Left lung (tissue), 14 donors: ENCODE measurements at places on chromosomes 3 and 15. TPM values are rescaled to one million over a fixed set of nuclear protein-coding genes. Genes with fewer than 3 reads are reported as not detected.

ALPK3 gene
- 23.4 TPM for polyA plus RNA-seq

IL5RA gene
- polyA plus RNA-seq: 5.2 TPM

GRCh38 chr15:34855893-34856292, 60.5 kb upstream of the ACTC1 start:
- no peak for DNase-seq

DNA sequence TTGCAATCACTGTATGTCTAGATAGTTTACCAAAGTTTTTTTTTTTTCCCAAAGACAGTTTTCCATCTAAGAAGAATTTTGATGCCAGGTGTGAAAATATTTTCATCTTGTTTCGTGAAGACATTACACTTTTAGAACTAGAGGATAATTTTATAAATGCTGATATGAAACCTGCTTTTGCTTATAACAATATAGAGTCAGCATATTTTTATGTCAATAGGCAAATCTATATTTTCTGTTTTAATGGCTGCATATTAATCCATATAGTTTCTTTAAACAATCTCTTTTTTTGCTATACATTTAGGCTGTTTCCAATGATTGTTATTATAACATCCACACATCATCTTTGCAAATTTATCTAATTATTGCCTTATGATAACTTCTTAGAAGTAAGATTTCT, 12.6 kb upstream of the INSYN1 start:
- no peak for DNase-seq

IQCH gene
- polyA plus RNA-seq: 3.1 TPM

FSIP1 gene
- polyA plus RNA-seq: 0.85 TPM

GRCh38 chr15:59298225-59298853, 74.3 kb downstream of the MYO1E start:
- DNase-seq: no peak

DNA sequence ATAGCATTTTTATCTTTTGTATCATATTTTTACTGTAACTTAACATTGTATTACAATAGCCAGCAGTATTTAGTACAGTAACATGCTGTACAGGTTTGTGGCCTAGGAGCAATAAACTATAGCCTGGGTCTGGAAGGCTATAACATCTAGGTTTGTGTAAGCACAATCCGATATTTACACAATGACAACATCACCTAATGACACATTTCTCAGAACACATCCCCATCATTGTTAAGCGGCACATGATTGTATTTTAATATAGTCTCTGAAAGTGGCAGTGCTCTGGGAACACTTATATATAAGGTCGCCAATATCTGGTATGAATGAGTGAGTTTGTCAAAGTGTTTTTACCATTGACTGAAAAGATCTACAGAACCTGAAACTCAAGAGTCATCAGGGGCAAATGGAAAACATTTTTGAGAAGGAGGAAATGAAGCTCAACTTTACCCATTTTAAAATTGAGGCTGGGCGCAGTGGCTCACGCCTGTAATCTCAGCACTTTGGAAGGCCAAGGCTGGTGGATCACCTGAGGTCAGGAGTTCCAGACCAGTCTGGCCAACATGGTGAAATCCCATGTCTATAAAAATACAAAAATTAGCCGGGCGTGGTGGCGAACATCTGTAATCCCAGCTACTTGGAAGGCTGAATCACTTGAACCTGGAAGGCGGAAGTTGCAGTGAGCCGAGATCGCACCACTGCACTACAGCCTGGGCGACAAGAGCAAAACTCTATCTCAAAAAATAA, 38.8 kb upstream of the TNFSF10 start:
- no peak for DNase-seq

DNA sequence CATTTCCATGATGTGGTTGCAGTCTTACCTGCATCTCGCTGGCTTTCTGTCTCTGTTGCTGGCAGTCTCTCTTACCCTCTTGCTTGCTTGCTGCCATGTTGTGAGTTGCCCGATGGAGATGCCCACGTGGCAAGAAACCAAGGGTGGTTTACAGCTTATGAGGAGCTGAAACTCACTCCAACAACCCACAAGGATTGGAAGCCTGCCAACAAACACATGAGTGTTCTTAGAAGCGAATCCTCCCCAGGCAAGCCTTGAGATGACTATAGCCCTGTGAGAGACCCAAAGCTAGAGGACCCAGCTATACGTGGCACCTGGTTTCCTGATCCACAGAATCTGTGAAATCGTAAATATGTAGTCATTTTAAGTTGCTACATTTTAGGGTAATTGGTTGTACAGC, 490.9 kb upstream of the ADAMTS9 start:
- DNase-seq: no peak

DNA sequence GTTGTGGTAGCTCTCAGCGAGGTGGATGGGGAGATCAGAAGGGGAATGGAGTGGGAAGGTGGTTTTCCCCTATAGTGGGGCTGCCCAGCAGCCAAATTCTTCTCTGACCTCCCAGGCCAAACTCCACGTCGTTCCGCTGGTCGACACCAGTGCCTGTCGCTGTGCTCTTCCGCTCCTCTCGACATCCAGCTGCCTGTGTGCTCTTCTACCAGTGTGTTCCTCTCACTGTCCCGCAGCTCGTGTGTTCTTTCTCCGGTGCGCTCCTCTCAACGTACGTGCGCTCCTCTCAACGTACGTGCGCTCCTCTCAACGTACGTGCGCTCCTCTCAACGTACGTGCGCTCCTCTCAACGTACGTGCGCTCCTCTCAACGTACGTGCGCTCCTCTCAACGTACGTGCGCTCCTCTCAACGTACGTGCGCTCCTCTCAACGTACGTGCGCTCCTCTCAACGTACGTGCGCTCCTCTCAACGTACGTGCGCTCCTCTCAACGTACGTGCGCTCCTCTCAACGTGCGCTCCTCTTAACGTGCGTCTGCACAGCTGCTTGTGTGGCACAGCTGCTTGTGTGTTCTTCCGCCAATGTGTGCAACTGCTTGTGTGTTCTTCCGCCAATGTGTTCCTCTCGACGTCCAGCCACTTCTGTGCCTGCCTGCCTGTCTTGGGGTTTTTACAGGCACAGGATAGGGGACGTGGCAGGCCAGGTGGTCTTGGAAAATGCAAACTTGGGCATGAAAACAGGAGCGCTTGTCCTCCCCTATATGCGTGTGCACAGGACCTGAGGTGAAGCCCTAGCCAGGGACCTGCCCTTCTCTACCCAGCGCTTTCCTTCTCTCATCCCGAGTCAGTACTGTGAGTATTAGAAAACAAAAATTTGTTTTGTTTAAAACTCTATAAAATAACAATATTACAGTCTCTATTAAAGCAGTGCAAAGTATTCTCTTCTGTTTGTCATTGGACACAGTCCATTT, 991.1 kb downstream of the GBE1 start:
- peak; percentile 13 for DNase-seq

CRABP1 gene
- 0.34 TPM for polyA plus RNA-seq

SLC7A14 gene
- polyA plus RNA-seq: 0.49 TPM

GRCh38 chr3:164192974-164193373, 885.3 kb downstream of the SI start:
- no peak for DNase-seq

DNA sequence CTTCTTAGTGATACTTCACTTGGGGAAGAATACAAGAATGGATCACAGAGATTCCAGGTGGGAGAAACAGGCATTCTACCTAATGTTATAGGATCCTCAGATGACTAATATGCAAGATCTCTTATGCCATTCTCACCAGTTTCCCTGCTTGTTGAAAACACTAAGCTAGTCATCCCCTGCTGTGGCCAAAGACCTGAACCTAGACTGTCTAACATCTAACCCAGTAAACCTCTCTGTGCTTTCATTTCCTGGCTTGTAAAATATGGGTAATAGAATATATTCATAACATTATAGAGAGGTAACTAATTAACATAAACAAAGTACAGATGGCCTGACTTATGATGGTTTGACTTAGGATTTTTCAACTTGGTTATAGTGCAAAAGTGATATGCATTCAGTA, 776.3 kb downstream of the TUSC7 start:
- DNase-seq: no peak

ST8SIA2 gene
- 4.7 TPM for polyA plus RNA-seq

- no peak for DNase-seq
These were observed 34.7 kb upstream of the LACTB start for GRCh38 chr15:63086947-63087346.

- DNase-seq: no peak
These were observed 21.3 kb upstream of the P2RY13 start for GRCh38 chr3:151350656-151351055.

DNA sequence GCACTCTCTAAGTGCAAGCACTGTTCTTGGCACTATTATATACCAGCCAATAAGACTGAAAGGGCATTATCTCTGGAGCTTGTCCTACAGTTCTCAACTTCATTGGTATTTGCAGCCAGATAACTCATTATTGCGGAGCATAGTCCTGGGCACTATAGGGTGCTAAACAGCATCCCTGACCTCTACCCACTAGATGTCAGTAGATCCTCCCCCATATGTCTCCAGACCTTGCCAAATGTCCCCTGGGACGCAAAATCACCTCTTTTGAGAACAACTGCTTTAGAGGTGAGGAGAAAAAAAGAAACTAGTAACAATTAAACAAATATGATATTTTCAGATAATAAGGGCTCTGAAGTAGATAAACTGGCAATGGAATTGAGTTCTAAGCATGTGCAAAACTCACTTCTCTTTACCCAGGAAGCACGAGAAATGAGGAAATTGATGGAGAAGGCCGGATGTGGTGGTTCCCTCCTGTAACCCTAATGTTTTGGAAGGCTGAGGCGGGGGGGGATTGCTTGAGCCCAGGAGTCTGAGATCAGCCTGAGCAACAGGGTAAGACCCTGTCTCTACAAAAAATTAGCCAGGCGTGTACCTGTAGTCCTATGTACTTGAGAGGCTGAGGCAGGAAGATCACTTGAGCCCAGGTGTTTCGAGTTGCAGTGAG, 61.4 kb downstream of the FRMD4B start:
- no peak for DNase-seq

DNA sequence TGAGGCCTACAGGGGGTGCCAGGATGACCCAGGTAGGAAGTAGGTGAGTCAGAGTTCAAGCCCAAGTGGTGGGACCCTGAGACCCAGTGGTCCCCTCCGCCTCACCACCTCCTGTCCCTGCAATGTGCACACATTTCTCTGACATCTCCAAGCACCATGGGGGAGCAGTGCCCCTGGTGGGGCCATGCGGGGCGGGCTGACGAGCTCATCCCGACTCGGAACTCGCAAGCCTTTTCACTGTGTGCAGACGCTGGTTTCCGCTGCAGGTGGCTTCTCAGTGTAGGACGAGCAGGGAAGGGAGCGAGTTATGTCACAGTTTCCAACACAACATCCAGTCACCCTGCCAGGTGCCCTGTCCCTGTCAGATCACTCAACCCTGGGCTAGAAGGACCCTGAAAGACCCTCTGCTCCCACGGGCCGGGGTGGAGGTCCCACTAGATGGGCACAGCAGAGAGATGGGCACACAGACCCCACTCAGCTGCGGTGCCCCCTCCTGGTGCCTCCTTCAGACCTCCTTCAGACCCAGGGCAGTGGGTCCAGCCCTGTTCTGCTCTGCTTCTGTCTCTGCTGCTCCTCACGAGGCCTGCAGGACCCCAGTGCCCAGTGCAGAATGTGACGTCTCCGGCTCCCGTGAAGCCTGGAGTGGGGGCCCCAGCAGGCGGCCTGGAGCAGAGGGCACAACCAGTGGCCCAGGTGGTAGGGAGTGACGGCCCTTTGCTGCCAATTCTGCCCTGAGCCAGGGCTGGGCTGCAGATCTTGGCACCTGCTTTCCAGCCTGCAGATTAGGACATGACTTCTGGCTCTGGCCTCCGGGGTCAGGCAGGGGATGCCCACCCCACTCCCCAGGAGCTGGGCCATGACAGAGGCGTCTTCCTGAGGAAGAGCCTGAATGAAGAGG, 102.0 kb upstream of the RPL32 start:
- DNase-seq: no peak

FBXW12 gene
- 0.33 TPM for polyA plus RNA-seq

- no peak for DNase-seq
These were observed 103.5 kb downstream of the MYLK start for GRCh38 chr3:123780656-123781055.

DNA sequence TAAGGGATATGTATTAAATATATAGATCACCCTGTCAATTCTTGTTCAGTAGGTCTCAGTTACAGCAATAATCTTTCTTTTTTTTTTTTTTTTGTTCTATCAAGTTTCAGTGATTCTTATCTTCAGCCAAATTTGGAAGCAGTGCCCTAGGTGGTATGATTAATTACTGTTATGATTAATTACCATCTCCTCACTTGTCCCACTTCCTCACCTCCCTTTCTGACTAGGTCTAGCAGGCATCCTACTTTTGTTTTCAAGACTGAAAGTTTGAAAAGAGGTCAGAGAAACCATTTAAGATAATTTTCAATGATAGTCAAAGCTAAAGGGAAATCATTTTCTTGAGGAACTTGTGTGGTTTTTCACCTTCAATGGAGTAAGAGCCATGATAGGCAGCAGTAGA, 144.0 kb upstream of the CNTN4 start:
- no peak for DNase-seq

GUCA1C gene
- not detected for polyA plus RNA-seq

GRCh38 chr3:178947738-178948137, 123.9 kb downstream of the ZMAT3 start:
- DNase-seq: no peak

GRCh38 chr3:132135628-132136333, 101.0 kb upstream of the CPNE4 start:
- no peak for DNase-seq

DNA sequence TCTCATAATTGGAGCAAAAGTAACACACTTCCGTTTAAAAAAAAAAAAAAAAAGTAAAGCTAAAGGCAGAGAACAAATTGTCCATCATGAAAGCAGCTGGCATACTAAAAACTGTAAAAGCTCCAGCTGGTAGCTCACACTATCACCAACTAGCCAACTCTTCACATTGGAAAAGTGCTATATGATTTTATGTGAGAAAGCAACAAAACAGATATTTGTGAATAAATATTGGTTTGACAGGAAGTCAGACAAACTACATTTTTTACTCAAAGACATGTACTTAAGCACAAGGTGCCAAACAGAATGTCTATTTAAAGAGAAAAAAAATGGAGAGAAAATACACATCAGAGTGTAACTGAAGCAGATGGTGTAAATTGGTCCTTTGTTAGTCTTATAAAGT, 231.2 kb upstream of the CADM2 start:
- no peak for DNase-seq

GRCh38 chr3:107431246-107432012, 54.2 kb downstream of the CCDC54 start:
- peak; percentile 87 for DNase-seq

- no peak for DNase-seq
These were observed 21.0 kb downstream of the SEC61A1 start for GRCh38 chr3:128073185-128073725.
